ENCODE measurements at places on chromosomes 7 and 10.

- DNase-seq = no peak
These were observed 18.8 kb downstream of the SGPL1 start for GRCh38 chr10:70834441-70835151.

DNA sequence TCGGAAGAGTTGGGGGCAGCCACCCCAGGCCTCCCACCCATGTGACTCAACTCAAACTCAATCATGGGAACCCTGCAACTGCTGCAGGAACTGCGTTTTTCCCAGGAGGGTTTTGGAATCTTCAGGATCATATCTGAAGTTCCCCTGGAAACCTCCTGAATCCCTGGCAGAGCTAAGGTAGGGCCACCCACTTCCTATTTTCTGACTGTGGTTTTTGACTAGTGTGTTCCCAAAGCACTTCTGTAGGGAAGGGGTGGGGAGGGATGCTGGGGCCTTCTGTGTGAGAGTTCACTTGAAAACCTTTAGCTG lies 127.6 kb upstream of the UNC5B start:
- no peak for DNase-seq

DNA sequence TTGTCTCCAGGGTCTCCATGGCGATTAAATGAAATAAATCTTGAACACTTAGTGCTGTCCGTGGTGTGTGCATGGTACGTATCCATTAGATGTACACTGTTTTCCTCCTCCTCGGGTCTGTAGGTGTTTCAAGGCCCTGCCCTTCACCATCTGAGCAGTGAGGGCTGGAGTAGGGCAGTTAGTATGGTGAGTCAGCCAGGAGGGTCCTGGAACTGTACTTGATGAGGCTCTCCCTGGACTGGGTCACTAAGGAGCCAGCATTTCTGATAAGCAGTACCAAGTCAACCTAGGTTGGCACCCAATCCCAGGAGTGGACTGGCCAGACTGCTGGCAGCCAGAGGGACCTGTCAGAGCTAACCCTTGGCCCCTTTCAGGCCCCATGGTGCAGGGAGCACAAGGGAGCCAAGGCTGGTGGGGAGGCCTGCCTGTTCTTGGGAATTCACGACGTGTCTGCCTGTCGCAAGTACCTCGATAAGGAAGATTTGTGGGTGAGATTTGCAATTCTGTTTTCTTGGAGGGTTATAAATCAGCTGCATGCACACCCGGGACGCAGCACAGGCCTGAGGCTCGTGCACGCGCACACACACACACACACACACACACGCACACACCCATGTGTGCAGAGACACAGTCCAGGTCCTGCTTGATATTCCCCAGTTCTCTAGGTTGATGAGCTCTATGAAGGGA lies 114.2 kb downstream of the ZMIZ1 start:
- DNase-seq = no peak

GRCh38 chr7:158757404-158757989 lies 52.9 kb upstream of the NCAPG2 start:
- DNase-seq = no peak

DNA sequence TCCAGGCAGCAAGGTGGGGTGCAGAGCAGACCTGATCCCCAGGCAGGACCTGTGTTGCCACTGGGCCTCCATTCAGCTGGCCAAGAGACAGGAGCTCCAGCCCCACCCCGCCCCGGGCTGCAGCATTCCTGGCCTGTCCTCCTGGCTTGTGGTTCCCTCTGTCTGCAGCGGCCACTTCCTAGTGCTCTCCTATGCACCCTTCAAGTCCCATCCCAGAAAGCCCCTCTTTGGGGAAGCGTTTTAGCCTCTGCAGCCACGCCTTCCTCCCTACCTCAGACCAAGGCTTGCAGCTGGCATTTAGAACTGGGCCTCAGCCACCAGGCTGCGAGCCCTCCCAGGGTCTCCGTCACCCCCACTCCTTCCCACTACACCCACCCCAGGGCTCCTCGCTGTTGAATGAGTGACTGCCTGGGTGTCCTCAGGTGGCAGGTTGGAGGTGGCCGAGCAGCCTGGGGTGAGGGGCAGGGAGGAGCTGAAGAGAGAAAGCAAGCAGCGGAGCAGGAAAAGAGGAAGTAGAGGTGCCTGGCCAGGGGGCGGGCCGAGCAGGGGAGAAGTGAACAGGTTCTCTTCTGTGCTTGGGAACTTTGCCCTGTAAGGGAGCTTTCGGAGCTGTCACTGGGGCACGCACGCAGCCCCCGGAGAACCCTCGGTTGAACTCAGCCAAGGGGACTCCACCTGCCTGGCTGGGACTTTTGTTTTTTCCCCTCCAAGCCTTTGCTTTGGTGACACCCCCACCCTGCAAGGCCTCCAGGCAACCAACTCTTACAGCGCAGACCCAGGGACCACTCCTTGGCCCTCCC lies 109.1 kb upstream of the TNRC18 start:
- DNase-seq = no peak

DNA sequence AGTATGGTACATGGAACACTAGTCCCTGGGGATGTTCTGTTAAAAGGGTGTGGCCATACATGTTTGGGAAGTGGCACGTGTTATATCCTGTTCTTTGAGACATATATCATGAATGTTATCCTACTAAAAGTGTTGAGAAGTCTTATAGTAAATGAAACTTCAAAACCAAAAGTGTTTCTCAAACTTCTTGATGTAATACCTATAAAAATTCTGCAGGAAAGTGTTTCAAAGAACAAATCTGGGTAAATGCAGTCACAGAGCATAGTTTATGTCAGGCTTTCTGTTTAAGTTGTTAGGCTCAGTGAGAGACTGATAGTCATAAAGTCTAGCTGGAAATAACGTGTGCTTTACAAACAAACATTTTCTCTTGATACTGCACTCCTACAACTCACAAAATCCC lies 273.7 kb downstream of the KIF20B start:
- DNase-seq = no peak

DNA sequence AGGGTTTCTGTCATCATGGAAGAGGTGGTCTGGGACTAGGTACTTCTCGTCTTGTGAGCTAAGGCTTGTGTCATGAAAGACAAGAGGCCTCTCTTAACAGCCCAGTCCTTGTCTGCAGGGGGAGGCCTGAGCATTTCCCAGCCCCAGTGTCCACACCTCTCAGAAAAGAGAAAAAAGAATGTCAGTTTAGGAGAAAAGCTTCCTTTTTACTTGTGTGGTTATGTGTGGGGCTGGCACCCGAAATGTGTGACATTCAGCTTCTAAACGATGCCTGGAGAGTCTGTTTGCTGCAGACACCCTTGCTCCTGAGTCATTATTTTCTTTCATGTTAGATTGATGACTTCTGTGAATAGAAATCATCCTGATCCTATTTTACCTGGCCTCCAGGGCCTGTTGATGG lies 67.4 kb downstream of the LANCL2 start:
- DNase-seq = no peak

GRCh38 chr7:103637094-103637493 lies 191.1 kb upstream of the SLC26A5 start:
- DNase-seq = peak; percentile 87

GRCh38 chr7:2604608-2605174 lies 27.1 kb upstream of the TTYH3 start:
- DNase-seq = no peak

Data from astrocyte of the spinal cord (primary cell).